Activated naive CD4-positive, alpha-beta T cell treated with anti-CD3 and anti-CD28 coated beads, Interleukin-2, amount 50 U/mL, for 72 hours (primary cell): ENCODE measurements at places on chromosomes 2 and 18.

GRCh38 chr2:9761577-9761976, 81.7 kb upstream of the TAF1B start:
- DNase-seq: no peak

DNA sequence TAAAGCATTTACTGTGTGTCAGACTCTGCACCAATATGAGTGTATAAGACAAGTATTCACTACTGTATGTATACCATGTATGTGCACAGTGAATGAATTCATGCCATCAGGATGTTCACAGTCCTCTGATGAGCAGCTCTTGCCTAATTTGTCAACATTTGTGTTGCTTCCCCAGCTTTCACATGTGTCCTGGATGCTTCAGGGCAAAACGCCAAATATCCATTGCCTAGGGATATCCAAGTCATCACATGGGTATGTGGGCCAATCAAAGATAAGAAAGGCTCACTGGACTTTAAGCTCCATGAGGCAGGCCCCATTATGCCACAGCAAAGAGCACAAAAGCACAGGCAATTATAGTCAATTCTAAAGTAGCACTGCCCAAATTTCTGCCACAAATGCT, 134.2 kb upstream of the CHAC2 start:
- no peak for DNase-seq

DNA sequence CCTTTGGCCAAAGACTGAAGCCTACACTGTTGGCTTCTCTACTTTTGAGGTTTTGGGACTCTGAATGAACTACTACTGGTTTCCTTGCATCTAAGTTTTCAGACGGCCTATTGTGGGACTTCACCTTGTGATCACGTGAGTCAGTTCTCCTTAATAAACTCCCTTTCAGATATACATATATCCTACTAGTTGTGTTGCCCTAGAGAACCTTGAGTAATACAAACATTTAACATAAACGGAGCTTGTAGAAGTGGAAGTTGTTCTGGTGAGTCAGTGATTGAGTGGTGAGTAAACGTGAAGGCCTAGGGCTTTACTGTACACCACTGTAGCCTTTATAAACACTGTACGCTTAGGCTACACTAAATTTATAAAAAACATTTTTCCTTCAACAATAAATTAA, 107.2 kb upstream of the CDH2 start:
- no peak for DNase-seq

- no peak for DNase-seq
These were observed 17.3 kb downstream of the IGFBP5 start for GRCh38 chr2:216678098-216678465.

GRCh38 chr2:65615602-65616001, 183.2 kb upstream of the SPRED2 start:
- no peak for DNase-seq

DNA sequence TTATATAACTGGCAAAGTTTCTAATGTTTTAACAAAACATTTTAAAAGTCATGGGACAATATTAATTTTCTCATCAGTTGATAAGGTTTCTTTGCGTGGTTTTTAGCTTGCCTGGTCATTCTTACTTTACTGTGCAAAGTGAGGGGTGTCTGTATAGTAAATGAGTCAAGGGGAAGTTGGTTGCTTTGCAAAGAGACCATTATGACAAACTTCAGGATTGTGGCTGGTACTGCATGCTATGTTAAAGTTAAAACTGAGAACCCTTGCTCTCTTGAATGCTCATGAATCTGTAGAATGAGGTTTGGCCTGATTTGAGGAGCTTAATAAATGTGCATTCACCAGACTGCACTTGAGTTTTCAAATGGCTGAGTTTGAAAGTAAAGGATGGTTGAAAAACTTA, 47.0 kb downstream of the COL4A4 start:
- DNase-seq: no peak

- DNase-seq: no peak
These were observed 60.8 kb downstream of the CRACDL start for GRCh38 chr2:98875081-98875728.

GRCh38 chr2:109282865-109283264, 153.9 kb downstream of the SH3RF3 start:
- DNase-seq: no peak

DNA sequence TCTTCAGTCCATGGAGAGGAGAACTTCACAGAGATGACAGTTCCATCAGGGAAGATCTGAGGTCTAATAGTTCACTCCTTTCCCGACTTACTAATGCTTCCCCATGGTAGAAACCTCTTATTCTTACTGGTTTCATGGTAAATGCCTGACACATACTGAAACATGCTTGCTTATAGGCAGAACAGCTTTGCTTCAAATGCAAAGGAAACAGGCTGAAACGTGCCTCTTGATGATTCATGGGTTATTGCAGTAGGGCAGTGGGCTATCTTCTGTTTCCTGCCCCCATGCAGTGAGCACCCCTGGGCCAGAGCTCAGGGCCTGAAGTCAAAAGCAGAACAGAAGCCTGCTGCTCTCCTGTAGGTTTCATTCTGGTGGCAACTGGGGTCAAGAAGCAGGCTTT, 223.5 kb downstream of the RDH14 start:
- DNase-seq: no peak

GRCh38 chr18:335733-336132, 67.9 kb upstream of the THOC1 start:
- no peak for DNase-seq

DNA sequence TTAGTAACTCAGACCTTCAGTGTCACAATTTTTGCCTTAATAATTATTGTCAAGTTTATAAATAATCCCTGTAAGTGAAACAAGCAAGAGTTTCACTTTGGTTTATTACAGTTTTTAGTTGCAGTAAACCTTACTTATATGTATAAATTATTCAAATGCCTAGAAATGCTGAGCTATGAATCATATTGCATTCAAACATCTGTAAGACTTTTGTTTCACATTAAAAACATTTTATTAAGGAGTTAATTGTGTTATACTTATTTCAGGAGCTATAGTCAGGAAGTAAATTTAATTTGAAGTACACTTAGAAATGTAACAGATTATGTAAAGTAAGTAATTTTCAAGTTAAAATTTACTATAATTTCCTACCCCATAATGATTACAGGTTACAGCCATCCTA, 3.9 kb upstream of the ETAA1 start:
- DNase-seq: no peak

DNA sequence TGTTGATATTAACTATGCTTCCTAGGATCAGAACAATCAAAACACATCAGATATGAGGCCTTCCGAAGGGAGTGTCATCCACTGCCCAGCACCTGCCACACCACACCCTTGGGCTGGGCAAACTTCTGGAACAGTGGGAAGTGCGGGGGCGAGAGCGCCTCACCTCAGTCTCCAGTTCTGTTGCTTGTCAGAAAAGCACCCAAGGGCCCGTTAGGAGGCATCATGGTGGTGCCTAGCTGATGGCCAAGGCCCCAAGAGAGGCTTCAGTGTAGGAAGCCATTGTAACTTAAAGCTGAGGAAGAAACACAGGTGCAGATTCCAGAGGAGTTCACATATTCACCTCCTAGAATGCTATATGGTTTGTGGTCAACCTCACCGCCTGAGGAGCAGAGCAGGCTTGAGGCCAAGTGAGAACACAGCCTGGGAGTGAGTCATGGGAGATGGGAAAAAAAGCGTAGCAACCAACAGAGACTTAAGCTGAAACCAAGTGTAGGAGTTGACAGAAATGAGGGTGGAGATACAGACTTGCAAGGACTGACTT, 85.1 kb upstream of the ATL2 start:
- peak; percentile 58 for DNase-seq

DNA sequence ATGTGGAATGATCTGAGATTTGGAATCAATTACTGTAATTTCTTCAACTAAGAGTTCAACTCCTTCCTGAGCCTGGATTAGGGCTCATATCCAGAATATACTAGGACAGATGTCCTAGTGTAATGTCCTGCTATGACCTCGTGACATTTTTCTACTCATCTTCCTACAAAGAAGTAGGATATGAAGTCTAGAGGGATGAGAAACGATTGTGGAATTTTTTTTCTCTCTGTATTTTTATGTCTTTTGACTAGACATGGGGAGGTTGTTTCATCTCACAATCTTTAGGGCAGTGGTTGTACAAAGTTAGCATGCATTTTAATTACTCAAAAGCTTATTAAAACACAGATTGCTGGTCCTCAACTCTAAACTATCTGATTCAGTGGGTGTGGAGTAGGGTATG, 203.0 kb downstream of the PARD3B start:
- DNase-seq: no peak

DNA sequence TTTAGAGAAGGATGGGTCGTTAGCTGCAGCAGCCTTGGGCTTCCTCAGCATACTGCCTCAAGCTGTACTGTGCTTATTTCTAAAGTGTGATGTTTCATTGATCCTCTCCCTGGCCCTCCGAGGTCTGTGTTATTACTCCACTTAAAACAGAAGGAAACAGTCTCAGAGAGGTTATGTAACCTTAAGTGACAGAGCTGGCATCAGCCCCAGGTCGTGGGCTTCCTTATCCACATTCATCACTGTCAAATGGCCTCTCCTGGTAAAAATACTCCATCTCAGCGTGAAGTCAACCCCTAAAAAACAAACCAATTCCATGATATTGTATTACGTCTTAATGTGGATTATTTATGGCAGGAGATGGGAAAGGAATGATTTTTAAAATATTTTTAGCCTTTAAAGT, 153.3 kb upstream of the NOSTRIN start:
- no peak for DNase-seq

GRCh38 chr2:157631861-157632260, 3.2 kb upstream of the ACVR1C start:
- DNase-seq: no peak

GRCh38 chr2:20348542-20348941, 2.1 kb downstream of the PUM2 start:
- no peak for DNase-seq

- DNase-seq: no peak
These were observed 21.2 kb upstream of the ASXL2 start for GRCh38 chr2:25899404-25899970.

DNA sequence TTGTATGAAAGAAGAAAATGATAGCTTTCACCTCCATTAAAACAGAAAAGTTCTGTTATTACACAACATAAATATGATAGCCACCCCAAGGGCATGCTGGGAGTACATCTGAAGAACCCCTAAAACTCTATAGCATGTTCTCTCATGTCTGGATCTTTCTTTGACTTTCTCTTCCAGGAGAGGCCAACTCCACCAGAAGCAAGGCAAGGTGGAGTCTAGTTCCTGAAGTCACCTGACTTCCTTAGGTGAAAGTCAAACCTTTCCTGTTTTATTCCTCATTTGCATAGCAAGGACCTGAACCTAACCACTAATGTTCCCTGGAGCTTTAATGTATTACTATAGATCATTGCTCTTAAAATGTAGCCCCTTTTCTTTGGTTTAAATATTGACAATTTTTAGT, 5.7 kb downstream of the STAT1 start:
- no peak for DNase-seq

- DNase-seq: no peak
These were observed 136.5 kb upstream of the CTDP1 start for GRCh38 chr18:79542876-79543750.

GRCh38 chr2:72035518-72036172, 112.0 kb downstream of the CYP26B1 start:
- no peak for DNase-seq

DNA sequence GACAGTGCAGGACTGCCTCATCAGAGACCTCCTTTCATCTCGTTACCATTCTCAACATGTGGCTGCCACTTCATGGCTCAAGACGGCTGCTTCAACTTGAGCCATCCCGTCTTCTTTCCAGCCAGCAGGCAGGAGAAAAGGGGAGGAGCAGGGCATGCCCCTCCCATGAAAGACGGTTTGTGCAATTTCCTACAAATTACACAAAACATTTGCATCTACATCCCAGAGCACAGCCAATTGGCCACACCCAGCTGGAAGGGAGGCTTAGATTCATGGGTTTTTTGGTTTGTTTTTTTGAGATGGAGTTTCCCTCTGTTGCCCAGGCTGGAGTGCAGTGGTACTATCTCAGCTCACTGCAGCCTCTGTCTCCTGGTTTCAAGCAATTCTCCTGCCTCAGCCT, 11.8 kb downstream of the UCN start:
- DNase-seq: no peak

DNA sequence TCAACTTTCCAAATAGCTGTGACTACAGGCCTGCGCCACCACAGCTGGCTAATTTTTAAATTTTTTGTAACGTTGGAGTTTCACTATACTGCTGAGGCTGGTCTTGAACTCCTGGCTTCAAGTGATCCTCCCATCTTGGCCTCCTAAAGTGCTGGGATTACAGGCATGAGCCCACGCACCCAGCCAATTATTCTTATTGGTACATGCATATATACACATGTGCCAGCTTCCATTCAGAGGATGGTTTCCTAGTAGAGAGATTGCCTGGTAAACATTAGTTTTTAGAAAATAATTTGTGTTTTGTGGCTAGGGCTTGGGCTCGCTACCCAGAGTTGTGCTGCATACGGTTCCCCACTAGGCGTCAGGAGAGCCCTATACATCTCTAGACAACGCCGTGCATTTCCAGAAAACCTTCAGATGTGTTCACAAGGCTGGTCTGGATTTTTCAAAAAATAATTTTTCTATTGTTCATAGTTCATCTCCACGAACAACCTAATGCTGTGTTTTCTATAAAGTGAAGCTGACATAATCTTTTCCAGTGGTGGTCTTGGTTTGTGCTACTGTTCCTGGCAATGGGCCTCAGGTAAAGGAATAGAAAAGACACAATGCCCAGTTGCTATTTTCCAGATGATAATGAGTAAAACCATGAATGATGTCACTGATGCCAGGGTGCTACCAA, 14.6 kb upstream of the AFG3L2 start:
- peak; percentile 52 for DNase-seq

GRCh38 chr2:218265626-218266025, 4.3 kb downstream of the AAMP start:
- no peak for DNase-seq

- DNase-seq: no peak
These were observed 7.4 kb upstream of the EXOC6B start for GRCh38 chr2:72833084-72833714.

- DNase-seq: no peak
These were observed 103.9 kb downstream of the TTC32 start for GRCh38 chr2:19797871-19798270.

GRCh38 chr18:44716697-44717163, 36.0 kb downstream of the SETBP1 start:
- DNase-seq: no peak

DNA sequence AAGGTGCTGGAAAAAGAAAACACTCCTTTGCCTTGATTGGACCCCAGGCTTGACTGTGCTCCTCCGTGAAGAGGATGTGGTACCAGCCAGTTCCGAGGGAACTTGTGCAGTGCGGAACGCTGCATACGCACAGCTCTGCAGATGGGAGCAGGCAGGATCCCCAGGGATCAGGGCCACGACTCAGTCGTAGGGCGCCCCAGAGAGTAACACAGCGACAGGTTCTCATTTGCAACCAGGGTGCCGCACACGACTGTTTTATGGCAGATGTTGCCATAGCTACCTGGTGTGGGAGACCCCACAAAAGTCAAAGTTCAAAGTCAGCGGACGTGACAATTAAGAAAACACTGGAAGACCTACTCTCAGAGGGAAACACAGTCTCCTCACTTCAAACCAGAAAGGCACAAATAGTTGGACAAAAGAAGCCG, 779 bp downstream of the MALL start:
- DNase-seq: no peak

GRCh38 chr2:62968668-62969067, 82.0 kb upstream of the OTX1 start:
- DNase-seq: no peak
